ENCODE measurements at places on chromosomes 5 and 9.

DNA sequence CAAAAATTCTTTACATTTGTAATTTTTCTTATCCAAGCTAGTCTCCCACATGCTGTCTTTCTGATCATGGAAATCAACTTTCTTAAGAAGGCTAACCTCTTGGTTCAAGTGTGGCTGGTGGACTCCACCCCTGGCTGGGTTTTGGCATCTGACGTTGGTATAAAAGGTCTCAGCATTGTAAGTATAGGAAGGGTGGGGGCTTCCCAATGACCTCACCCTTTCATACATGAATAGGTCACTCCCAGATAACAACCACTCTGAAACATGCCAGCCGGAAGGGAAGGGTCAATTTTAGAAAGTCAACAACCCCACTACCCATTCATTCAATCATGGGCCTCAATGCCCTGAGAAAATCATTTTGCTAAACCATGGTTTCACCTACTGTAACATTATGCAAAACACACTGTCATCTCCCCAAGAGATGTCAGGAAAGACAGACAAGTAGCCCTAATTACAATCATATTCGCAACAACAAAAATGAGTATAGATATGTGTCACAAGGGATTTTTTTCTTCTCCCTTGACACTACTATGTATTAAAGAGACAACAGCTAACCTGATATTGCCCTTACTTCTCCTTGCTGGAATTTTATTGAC, 31.9 kb upstream of the PCSK5 start:
- no peak for DNase-seq

- DNase-seq = no peak
Measured at GRCh38 chr9:27394826-27395201, 97.9 kb upstream of the EQTN start.

DNA sequence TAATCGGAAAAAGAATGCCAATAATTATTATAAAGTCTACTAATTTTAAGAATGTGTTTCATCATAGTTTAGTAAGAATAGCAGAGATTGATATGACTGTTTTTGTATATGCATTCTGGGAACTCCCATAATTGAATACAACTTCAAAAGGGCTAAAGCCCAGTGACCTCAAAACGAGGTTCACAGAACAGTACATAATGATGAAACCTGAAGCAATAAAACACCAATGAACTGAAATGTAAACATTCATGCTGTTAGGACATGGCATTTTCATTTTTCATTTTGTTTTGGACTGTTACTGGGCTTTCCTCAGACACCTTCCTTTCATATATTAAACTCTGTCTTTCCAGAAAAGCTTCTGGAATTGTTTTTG, 684 bp upstream of the JMY start:
- peak; percentile 74 for DNase-seq

GRCh38 chr5:138032028-138032571, 779 bp downstream of the FAM13B start:
- DNase-seq = peak; percentile 22

- no peak for DNase-seq
Measured at GRCh38 chr9:137738703-137739102, 119.9 kb downstream of the EHMT1 start.

Data from fibroblast of skin of scalp (primary cell).